Cardiac fibroblast (primary cell): ENCODE measurements at places on chromosomes 5 and 9.
A peak's percentile ranks its signal among the peaks of the same experiment; 100 is the strongest.

DNA sequence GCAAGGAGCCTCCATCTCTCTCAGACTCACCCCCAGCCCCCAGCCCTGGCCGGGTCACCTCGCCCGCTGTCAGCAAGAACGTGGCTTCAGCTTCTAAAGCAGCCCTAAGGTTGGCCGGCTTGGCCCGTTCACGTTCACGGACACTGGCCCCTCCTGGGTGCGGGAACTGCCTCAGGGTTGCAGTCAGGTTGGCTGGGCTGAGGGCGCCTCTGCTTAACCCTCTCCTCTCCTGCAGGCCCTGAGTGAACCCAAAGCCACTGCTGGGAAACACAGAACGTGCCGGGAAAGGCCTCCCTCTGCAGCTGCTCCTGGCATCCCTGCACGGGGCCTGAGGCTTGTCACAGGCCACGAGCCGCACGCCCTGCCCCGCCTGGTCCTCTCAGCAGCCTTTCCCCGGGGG is 40.1 kb upstream of the UBAC1 start:
- DNase-seq: no peak

- no peak for DNase-seq
These were observed 72.5 kb downstream of the STK10 start for GRCh38 chr5:172115541-172115982.

DNA sequence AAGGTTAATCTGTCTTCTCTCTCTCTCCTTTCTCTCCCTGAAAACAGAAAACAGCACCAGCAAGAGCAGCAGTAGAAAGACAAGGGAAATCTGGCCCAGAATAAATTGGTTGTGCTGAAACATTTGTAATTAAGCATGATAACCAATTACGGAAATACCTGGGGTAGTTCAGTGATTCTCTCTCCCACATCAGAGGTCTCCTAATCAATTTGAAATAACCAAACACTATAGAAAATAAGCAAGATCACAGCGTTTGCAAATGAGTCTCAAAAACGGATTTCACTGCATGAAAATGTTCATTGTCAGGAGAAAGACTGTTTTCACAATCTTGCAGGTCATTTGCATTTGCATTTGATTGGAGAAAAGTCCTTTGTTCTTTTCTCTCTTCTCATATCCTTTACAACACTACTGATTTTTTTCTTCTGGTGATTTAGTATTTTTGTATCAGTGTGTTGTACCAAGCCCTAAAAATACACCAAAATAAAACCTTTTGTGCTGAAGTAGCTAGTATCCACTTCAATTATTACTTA is 36.8 kb upstream of the CDH6 start:
- no peak for DNase-seq

- DNase-seq: no peak
These were observed 295.7 kb downstream of the MED10 start for GRCh38 chr5:6082685-6083084.

DNA sequence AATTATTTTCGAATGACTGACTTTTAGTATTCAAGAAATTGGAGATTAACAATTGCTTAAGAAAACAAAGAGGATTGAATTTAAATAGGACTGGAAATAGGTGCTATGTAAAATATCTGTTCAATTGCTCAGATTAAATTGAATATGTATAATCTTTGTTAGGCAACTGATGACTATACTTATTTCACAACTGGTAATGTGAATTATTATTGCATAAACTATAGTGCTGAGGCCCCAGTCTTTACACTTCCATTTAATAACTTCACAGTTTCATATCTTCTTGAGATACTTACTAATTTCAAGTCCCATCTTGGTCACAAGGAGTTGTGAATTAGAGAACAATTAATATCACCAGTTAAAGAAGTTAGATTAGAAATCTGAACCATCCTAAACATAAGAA is 16.7 kb downstream of the CEP78 start:
- no peak for DNase-seq

GRCh38 chr5:65811004-65811403 is 89.0 kb downstream of the NLN start:
- DNase-seq: peak; percentile 84

DNA sequence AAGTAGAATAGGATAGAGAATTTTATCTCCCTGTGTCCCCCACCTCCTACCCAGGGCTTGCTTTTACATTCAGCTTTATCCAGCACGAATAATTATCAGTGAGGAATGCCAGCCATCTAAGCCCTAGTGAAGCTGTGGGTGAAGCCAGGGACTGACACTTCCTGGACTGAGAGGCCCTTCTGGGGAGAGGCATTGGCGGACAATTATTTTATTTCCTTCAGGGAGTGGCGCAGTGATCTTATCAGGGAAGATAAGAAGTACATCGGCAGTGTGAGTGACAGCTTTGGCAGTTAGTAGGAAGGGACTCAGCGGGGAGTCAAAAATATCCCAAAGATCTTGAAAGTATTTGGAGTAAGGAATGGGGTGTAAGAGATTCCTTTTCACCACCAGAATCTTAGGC is 34.9 kb upstream of the RPS23 start:
- DNase-seq: peak; percentile 50

- no peak for DNase-seq
These were observed 54.3 kb downstream of the NR3C1 start for GRCh38 chr5:143349177-143349576.

- no peak for DNase-seq
These were observed 9.1 kb upstream of the ERMP1 start for GRCh38 chr9:5841771-5842573.

GRCh38 chr5:55572020-55572419 is 37.3 kb upstream of the PLPP1 start:
- DNase-seq: no peak

- DNase-seq: no peak
These were observed 115.1 kb upstream of the DAP start for GRCh38 chr5:10876006-10876744.

- DNase-seq: no peak
These were observed 121.3 kb downstream of the RASGRF2 start for GRCh38 chr5:81081461-81081835.

- peak; percentile 53 for DNase-seq
These were observed at the start of gene NIM1K for GRCh38 chr5:43191740-43192557. TSS of gene NIM1K (plus strand) at chr5:43192225. CDS start at chr5:43245776, 53,551 bp downstream.

GRCh38 chr5:160921-161802 is 30.1 kb upstream of the LRRC14B start:
- DNase-seq: no peak

DNA sequence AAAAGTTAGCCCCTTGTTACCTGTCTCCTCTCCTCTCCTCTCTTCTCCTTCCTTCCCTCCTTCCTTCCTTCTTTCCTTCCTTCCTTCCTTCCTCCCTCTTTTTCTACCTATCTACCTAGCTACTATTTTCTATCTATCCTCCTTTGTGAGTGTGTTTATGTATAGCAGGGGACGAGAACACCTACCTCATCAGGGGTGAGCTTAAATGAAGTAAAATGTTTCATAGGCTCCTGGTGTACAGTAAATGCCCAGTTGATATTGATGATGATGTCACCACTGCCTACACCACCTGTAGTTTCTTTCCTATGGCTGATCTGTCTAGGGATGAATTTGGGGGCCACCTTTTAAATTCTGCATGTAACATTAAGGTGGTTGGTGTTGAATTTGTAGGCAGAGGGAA is 4.3 kb downstream of the SPIN1 start:
- no peak for DNase-seq

- no peak for DNase-seq
These were observed 11.6 kb downstream of the ANKH start for GRCh38 chr5:14859980-14860379.

DNA sequence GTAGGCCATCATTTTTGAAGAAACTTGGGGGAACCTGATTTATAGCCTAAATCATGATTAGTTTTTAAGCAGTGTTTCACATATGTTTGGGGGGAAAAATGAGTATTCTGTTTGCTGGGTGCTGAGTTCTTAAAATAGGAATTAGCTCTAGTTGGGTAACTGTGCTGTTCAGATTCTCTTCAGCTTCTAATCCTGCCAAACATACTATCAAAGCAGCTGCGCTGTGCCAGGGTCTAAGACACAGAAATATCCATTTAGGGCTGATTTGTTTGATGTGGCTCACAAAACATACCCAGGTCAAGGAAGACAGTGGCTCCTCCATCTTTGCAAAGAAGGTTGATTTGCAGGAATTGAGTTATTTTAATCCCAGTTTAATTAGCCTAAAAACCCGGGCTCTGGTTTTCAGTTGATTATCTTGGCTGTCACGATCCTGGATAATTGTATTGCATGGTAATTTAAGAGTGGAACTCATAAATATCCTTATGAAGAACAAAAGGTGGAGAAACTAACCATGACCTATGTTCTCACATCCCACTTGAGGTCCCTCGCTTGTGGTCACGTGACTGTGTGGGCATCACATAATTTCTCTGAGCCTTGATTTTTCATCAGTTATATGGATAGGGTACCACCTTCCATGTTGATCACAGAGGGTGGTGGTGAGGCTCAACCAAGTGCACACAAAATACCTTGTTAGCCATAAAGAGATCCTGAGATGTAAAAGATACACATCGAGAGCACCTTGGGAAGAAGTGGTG is 18.7 kb downstream of the CYFIP2 start:
- no peak for DNase-seq

DNA sequence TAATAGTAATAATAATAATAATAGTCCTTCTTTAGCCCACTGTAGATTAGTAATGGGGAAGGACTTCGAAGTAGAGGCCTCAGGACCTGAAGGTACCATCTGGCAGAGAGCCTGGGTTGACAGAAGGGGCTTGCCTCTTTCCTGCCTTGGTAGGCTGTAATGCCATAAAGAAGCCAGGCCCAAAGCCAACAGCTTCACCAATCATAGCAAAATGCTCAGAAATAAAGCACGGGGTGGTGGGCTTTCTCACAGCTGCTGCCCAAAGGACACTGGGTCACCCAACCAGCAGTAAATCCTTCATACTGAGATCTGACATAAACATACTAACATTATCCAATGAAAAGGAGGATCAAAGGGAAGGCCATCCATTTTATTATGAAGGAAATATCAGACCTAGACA is 70.7 kb downstream of the SUSD1 start:
- DNase-seq: no peak

- no peak for DNase-seq
These were observed 10.6 kb downstream of the NOL6 start for GRCh38 chr9:33463151-33463550.

DNA sequence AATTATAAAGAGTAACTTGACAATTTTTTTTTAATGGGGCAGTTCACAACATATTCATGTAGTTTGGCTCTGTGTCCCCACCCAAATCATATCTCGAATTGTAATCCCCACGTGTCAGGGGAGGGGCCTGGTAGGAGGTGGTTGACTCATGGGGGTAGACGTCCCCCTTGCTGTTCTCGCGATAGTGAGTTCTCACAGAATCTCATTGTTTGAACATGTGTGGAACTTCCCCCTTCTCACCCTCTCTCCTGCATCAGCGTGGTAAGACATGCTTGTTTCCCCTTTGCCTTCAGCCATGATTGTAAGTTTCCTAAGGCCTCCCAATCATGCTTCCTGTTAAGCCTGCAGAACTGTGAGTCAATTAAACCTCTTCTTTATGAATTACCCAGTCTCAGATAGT is 40.7 kb downstream of the FBXW11 start:
- no peak for DNase-seq

DNA sequence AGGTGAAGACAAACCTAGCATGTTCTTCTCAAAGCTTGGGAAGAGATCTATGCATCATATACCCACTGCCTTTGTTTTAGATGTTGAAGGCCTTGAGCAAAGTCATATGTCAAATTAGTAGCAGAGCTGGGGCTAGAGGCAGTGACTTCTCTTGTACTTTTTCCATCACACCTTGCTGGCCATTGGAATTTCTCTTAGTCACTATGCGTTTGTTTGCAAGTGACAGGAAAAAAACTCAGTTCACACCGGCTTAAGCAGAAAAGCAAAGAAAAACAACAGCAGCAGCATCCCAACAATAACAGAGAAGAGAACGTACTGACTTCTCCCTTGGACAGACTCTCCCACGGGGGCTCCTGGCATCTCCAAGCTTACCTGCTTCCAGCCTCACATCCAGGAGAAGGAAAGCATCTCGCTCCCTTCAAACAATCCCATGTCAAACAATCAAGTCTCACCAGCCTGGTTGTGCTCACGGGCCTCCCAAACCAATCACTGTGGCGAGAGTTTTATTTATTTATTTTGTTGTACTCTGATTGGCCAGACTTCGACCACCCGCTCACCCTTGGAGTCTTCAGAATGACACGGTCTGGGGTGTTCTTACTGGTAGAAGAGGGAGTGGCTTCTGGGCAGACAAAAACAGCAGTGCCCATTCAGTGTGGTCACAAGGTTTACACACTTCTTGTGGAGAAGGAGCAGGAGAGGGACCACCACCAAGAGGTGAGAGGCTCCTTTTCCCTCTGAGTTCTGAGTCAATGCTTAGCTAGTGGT is 83.8 kb upstream of the STC2 start:
- no peak for DNase-seq

DNA sequence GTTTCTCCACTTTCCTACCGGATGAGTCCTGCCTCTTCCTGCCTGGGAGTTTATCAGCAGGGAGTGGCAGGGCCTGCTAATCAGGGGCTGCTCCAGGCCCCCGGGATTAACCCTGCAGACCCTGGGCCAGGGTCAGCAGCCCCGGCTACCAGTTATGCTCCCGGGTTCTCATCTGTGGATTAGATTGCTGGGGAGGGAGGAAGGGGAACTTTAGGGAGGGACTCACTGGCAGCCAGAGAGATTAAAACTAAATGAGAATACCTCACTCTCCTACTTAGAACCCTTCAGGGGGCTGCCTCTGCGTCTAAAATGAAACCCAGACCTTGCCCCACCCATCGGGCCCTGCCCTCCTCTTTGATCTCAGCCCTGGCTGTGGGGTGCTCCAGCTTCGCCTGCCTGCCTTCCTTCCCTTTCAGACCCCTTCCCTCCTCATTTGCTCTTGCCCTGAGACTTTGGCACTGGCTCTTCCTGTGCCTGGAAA is 130.5 kb upstream of the HAND1 start:
- no peak for DNase-seq

GRCh38 chr9:135858491-135859185 is 48.7 kb downstream of the CAMSAP1 start:
- no peak for DNase-seq

DNA sequence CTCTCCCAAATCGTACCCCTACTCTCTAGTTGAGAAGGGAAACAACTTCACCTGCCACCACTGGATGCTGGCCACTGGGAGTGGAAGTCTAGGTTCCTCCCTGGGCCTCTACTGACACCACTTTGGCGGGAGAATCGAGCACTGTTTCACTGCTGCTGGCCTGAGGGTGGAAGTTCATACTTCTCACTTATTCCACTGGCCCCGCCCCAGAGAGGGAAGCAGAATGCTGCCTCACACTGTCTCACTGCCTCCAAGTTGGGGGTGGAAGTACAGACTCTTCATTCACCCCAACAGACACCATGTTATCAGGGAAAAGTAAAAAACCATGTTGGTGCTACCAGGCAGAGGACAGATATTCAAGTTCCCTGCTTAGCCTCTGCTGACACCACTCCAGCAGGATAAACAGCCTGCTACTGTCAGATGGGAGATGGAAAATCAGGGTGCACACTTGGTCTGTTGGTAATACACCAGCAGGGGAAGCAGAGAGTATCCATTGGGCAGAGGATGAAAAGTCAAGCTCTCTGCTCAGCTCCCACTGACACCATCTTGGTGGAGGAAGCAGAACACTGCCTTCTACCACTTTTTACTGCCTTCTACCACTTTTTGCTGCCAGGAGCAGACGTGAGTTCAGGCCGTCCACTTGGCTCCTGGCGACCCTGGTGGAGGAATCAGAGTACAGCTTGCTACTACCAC is 159.4 kb downstream of the SIL1 start:
- DNase-seq: no peak
